ENCODE measurements at places on chromosomes 1 and 21.

GRCh38 chr1:248793592-248793991 lies 32.1 kb downstream of the SH3BP5L start:
- DNase-seq = no peak

- no peak for DNase-seq
Measured at GRCh38 chr21:42747746-42748351, 94.4 kb downstream of the PDE9A start.

DNA sequence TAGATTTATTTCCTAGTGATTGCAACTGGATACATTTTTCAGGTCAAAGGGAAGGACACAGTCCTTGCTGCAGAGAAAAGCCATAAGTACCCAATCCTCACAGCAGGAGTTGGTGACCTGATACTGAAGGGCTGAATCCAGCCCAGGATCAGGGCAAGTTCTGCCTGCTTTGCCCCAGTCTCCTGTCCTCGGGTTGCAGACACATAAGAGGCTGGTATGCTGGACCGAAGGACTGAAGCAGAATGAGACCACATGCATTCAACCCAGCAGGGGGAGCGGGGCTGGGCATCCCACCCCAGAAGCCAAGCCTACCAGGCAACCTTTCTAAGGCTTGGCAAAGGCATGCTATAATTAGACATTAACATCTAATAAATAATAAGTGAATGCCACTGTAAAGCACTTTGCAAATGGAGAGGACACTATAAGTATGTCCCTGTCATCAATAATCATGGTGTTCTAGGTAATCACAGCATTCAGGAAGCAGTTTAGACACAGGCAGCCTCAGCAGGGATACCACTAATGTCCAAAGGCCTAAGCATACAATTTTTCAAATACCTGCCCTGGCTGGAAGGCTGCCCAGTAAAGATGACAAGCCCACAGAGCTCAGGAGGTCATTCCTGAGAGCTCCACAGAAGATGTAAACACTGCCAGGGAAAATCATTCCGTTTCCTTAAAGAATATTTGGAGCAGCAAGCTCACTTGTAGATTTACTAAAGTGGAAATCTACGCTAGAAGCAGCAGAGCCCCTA lies 47.6 kb downstream of the KRTAP19-8 start:
- no peak for DNase-seq

- no peak for DNase-seq
Measured at GRCh38 chr1:27006683-27007082, 6.0 kb downstream of the TENT5B start.

DNA sequence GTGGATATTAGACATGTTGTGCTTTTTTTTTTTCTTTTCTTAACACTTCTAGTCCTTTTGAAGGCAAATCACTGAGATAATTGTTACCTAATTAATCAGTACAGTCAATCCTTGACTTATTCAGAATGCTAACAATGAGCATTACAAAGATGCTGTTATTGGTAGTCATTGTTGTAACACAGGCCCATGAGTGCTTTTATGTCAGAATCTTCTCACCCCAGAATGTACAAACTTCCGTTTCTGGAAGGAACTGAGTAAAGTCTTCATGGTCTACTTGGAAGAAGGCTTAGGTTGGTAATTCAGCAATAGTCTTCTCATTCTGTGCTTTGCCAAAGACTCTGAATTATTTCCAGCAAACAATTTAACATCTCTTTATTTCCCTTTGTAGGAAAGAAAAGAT lies 3.1 kb downstream of the KCNK1 start:
- DNase-seq = no peak

DNA sequence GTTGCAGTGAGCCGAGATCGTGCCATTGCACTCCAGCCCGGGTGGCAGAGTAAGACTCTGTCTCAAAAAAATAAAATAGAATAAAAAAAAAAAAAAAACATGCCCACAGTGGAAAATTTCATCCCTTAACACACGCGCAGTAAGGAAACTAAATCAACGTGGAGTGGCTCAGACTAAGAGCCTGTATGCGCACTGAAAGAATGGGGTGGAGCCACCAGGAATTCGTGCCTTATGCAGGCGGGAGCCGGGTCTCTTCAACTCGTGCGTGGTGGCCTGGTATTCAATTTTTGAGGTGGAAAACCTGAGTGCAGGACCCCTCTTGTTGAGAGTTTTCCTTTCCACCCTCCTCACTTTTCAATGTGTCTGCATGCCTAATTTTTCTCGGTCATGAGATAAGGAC lies 22.1 kb upstream of the CREG1 start:
- DNase-seq = no peak

GRCh38 chr1:17665950-17666720 lies 89.0 kb upstream of the ACTL8 start:
- DNase-seq = no peak

GRCh38 chr1:39635205-39635870 lies 4.1 kb downstream of the HEYL start:
- DNase-seq = no peak

GRCh38 chr1:77824079-77824478 lies 44.6 kb downstream of the MIGA1 start:
- DNase-seq = no peak

GRCh38 chr1:174269989-174270651 lies 110.8 kb downstream of the RABGAP1L start:
- no peak for DNase-seq

GRCh38 chr1:228400692-228401454 lies 5.8 kb downstream of the TRIM11 start:
- DNase-seq = no peak

DNA sequence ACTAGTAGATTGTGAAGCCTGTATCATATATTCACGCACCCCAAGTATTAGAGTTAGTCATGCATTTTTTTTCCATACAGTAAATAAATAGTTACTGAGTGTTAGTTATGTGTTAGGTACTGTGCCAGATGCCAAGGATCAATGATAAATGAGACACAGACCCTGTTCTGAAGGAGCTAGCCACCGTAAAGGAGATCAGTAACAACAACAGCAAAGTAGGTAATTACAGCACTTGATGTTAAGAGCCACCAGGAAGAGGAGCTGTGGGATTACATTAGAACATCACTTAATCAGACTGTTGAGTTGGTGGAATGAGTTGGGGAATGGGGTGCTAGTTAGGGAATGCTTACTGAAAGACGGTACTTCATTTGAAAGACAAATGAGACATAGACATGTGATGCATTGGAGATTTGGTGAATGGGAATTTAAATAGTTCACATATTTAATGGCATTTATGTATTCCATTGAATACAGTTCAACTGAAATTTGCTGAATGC lies 21.0 kb downstream of the PRKAA2 start:
- no peak for DNase-seq

DNA sequence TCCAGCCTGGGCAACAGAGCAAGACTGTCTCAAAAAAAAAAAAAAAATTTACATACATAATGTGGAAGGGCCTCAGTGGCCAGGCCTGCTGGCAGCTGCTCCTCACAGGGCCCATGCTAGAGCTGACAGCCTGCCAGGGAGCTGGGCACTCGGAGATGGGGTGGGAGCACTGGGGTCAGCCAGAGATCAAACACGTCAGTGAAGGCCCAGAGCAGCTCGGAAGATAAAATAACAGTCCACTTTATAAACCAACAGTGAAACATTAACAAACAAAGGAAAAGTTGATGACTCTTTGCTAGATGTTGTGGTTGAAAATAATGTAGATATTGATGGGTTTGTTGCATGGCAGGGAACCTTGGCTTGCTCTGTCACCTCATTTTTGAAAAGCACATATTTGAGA lies 42.7 kb downstream of the ATP5PF start:
- DNase-seq = no peak

DNA sequence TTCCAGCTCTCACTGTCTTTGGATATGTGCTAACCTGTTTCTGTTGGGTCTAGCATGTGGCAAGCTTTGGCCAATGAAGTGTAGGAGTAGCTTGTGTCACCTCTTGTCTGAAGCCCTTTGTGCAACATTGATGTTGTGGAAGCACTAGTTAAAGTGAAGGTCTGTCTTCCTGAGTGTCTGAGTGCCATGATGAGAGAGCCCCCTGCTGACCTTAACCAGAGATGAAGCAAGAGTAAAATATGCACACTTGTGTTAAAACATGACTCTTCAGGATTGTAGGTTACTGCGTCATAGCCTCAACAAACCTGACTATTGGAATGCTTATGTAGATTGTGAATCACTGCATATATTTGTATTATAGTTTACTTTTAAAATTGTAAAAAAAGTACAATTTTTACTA lies 103.7 kb downstream of the NCAM2 start:
- DNase-seq = no peak

DNA sequence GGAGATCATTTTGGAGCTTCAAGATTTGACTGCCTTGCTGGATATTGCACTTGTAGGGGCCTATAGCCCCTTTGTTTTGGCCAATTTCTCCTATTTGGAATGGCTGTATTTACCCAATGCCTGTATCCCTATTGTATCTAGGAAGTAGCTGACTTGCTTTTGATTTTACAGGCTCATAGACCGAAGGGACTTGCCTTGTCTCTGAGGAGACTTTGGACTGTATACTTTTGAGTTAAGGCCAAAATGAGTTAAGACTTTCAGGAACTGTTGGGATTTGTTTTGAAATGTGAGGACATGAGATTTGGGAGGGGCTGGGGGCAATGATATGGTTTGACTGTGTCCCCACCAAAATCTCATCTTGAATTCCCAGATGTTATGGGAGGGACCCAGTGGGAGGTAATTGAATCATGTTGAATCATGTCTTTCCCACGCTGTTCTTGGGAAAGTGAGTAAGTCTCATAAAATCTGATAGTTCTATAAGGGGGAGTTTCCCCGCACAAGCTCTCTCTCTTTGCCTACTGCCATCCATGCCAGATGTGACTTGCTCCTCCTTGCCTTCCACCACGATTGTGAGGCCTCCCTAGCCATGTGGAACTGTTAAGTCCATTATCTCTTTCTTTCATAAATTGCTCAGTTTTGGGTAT lies 276.1 kb downstream of the LMX1A start:
- DNase-seq = no peak

DNA sequence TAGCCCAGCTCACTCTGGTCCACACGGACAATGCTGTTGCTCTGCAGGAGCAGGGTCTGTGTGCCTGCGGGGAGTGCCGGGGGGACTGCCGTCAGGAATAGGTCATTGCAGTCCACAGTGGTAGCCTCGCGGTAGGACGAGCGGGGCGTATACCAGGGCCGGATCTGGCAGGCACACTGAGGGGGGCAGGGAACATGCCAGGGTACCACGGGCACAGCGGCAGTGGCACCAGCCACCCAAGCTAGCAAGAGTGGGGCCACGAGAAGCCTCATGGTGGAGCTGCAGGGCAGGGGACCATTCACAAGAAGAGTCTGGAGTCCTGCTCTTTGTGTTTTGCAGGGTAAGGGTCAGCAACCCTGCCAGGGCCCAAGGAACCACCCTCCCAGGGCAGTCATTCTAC lies 65.8 kb downstream of the LRRN2 start:
- DNase-seq = no peak

- peak; percentile 64 for DNase-seq
Measured at GRCh38 chr1:145960468-145961108, 2.8 kb upstream of the LIX1L start.

- peak; percentile 54 for DNase-seq
Measured at GRCh38 chr1:159214149-159214760, 9.6 kb downstream of the ACKR1 start.

DNA sequence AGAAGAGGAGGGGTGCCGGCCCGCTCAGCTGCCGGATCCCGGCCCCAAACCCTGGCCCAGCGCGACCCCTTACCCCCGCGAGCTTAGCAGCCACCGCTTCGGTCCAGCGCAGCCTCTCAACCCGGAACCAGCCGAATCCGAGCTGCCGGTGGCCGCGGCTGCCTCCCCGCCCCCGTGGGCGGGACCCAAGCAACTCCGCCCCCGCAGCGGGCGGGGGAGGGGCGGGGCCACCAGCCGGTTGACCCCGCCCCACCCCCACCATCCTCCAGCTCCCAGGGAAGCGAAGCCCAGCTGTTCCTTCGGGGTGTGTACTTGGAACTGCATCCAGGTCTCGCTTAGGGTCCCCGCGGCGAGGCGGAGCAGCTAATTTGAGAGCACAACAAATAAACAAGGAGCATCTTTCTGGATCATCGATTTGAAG lies at the start of gene TRIM62:
TRIM62 (minus strand) TSS at position 123 of the 421 bp plus-strand sequence. CDS start 611 bp downstream, outside the sequence.
- peak; percentile 72 for DNase-seq

- no peak for DNase-seq
Measured at GRCh38 chr1:46019348-46019747, 113.1 kb downstream of the PIK3R3 start.

GRCh38 chr1:36166136-36166535 lies 10.2 kb downstream of the MAP7D1 start:
- DNase-seq = no peak

DNA sequence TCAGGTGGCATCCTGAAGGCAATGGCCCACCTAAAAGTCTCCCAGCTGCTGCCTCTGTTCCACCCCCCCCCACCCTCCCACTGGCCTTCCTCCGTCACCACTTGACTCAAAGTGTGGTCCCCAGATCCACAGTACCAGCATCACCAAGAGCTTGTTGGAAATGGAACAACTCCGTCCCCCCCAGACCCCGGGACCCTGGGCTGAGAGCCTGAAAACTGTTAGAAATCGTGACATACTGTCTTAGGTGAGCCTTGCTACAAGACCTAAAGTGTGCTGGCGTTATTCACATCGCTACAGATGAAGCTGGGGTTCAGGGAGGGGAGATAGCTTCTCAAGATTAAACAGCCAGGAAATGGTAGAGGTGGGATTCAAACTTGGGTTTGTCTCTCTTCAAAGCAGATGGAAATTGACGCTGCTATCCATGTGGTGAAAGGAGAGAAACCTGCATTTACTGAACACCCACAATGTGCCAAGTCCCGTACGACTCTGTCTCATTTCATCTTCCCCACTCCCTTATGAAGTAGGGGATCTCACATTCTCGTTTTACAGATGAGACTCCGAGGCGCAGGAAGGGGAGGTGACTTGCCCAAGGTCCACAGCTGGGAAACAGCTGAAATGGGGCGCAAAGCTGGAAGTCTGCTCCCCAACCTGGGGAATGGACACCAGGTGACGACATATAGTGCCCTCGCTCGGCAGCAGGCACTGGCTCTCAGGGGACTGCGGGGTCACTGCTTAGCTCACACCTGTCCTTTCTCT lies 52.8 kb upstream of the IFFO2 start:
- no peak for DNase-seq

DNA sequence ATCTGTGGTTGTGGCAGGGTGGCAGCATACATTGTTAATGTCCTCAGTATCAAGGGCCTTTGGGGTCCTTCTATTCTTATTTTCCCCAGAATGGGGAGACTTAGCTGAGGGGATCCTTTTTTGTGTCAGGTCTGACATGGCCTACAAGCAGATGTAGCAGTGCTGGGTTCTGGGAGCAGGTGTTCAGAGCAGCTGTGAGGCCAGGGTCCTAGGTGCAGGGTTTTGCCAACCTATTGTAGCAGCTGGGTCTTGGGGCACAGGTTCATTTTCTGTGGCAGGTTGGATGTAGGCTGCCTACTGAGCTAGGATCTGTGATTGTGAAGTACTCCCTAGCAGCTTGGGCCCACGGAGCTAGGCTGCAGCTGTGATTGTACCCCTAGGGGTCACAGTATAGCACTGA lies 60.1 kb downstream of the DIPK1A start:
- no peak for DNase-seq

DNA sequence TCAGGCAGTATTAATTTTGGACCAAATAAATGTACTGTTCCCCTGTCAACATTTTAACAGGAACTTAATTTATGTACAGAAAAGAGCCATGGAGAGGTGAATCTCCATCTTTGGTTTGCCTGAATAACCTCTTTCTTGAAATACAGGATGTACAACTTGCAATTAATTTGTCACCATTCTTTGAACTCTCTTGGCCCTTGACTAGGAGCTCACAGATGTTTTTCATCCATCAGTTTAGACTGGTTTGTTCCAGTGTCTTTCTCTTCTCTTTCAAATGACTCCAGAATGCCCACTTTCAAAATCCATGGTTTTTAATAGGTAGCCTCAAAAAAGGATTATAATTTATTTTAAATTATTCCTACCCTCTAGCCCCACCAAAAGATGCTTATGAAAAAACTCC lies 5.0 kb downstream of the MAP3K7CL start:
- no peak for DNase-seq

GRCh38 chr1:59391212-59392179 lies 94.6 kb downstream of the FGGY start:
- DNase-seq = no peak

Data from CD8-positive, alpha-beta memory T cell (primary cell).